ENCODE measurements at places on chromosomes 12 and 14.

DNA sequence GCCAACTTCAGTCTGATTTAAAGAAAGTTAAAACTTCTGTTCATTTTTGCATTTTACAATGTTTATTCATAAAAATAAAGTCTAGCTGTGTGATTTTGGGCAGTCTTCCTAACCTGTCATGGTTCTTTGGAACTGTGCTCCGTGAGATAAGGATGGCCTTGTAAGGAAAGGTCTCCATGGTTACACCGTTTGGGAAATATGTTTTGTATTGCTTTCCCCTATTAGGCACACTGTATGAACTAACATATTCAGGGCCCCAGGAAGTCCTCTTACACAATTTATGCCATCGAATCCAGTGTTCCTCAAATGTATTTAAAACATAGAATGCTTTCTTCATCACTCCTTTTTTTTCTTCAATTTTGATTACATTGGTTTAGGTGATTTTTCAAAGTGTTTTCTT is 54.5 kb downstream of the APAF1 start:
- DNase-seq: peak; percentile 31

DNA sequence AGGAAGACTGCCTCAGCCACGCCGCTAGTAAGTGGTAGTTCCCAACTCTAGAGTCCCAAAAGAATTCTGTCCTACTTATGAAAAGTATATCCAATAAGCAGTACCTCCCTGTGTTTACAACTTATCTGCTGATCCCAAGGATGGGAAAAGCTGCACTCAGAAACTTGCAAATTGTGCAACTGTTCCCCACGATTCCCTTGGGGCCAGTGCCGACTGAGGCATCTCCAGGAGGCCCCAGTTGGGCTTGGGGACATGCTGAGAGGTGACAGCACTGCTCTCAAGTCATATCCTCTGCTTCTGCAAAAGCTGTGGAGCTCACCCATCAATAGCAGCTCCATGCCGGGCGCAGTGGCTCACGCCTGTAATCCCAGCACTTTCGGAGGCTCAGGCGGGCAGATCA is 23.7 kb downstream of the SPRING1 start:
- DNase-seq: no peak

DNA sequence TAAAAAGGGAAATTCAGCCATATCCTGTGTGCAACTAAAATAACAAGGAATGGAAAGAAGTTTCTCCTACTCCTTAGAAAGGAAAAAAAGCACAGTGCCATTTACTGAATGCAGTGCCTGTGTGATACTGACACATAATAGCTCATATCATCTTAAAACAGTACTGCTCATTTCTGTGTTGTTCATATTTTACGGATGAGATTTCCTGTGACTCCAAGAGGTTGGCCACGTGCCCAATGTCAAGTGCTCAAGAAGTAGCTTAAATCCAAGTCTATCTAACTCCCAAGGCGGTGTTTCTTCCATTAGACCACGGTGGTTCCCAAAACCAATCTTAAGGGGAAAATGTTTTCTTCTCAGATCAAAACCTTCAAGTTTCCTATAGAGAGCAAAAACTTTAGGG is 20.0 kb downstream of the MAP3K9 start:
- no peak for DNase-seq

- DNase-seq: no peak
Observed at GRCh38 chr12:7295529-7295928, 8.3 kb upstream of the ACSM4 start.

DNA sequence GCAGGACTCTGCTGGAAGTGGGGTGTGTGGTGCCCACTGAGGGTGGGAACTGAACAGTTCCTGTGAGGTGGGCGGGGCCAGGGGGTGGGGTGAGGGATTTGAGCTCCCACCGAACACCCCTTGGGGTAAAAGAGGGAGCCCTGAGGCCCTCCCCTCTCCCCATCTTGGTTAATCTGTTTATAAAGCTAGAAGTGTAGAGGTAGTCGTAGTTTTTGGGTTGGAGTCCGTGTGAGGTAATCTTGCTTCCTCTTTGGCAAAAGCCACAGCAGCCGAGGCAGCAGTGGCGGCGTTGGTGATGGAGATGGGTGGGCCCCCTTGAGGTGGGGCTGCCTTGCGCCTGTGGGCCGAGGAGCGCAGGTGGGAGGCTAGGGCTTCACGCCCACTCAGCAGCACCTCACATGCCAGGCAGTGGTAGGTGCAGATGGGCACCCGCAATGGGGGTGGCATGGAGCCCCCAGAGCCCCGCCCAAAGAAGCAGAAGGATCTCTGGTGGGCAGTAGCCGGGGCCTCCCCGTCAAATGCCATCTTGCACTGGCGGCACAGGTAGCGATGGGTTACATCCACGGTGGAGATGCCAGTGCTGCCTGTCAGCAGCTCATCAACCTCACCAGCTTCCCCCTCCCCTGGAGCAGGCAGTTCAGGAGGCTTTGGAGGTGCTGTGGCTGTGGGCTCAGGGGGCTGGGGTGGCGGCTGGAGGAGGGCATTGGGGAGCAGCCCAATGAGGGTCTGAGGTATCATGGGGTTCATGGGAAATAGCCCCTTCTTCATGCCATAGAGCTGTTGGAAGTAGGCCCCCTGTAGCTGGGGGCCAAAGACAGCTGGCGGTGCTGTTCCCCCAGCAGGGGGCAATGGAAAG is 29.6 kb downstream of the ZFHX2 start:
- DNase-seq: no peak

Measured in Kasumi-1 (cell line).